Effector CD4-positive, alpha-beta T cell (primary cell): ENCODE measurements at places on chromosomes 2 and 18.

- DNase-seq, result no peak
Measured at GRCh38 chr2:204112084-204112770, 175.7 kb downstream of the ICOS start.

DNA sequence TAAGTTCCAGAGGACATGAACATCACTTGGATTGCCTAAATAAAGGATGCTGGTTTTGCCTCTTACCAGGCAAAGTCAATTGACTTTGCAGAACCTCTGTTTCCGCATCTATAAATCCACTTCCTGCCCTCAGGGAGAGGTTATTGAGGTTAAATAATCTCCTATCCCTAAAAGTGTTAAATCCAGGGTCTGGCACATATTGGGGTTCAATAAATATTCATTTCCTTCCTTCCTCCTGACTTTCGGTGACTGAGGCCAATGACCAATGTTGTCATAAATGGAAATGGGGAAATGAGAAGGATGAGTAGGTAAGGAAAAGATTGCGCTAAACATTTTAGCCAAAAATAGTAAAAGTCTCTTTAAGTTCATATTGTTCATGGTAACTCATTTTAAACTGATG lies 16.0 kb downstream of the BCL2 start:
- no peak for DNase-seq

- no peak for DNase-seq
Measured at GRCh38 chr2:202780514-202781021, 91.0 kb downstream of the ICA1L start.

DNA sequence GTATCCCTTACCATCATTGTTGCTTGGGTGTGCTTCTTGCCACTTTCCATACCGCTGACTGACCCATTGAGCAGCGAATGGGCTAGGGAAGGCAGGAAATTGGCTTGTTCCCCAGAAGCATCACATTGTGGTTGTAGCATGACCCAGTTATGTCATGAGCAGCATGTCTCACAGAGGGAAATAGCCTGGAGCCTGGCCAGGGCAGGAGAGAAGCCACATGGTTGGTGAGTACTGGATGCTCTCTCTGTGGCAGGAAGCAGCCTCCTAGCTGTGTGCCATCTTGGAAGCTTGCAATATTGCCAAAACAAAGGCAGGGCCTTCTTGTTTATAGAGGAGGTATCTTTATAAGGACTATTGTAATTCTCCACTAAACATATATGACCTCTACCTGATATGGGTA lies 482.6 kb downstream of the PIK3C3 start:
- DNase-seq, result no peak

DNA sequence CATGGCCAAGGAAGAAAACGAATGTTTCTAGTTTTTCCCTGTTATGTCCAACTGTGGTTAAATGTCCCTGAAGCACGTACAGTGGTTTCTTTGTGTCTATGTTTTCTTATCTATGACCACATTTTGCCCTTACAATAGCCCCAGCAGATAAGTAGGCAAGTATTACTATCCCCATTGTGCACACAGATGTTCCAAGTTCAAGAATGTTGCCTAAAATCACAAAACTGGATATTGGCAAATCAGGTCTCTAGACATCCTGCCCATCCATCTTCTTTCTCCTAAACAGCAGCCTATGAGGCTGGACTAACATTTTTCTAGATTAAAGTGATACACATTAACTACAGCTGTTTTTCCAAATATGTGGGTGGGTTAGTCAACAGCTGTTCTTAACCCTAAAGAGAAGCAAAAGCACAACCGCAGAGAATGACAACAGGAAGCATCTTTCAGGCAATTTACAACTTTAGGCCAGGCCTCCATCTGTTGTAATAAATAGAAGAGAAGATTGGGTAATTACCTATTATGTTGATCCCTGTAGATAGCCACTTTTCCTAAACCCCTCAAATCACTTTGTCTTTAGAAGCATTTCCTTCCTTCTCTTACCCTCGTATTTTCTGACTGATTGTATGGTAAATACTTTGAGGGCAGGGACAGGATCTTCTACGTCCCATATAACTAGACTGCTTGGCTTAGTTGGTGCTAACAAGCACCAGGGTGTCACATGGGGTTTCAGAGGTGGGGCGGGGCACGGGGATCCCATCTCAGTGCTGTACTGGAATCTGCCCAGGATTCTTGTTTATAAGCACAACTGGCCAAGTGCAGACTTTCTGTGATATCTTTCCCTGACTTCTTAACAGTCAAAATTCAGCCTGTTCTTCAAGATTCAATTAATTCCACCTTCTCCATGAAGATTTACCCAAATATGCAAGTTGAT lies 132.1 kb upstream of the SETBP1 start:
- DNase-seq, result no peak

- no peak for DNase-seq
Measured at GRCh38 chr2:188940171-188940570, 34.0 kb upstream of the COL3A1 start.

- no peak for DNase-seq
Measured at GRCh38 chr2:158091647-158092046, 10.0 kb upstream of the UPP2 start.

- no peak for DNase-seq
Measured at GRCh38 chr18:25053466-25053865, 298.5 kb downstream of the ZNF521 start.
